ENCODE measurements at places on chromosomes 2 and 18.

- DNase-seq, result peak; percentile 81
These were observed at the start of gene ZNF236 for GRCh38 chr18:76822506-76823160. Gene ZNF236 (plus strand): TSS chr18:76822557. CDS start chr18:76822608, 51 bp downstream.

GRCh38 chr18:42798606-42799170, 316.8 kb downstream of the RIT2 start:
- DNase-seq, result no peak

GRCh38 chr2:85159589-85159988, 26.4 kb downstream of the TCF7L1 start:
- DNase-seq, result no peak

DNA sequence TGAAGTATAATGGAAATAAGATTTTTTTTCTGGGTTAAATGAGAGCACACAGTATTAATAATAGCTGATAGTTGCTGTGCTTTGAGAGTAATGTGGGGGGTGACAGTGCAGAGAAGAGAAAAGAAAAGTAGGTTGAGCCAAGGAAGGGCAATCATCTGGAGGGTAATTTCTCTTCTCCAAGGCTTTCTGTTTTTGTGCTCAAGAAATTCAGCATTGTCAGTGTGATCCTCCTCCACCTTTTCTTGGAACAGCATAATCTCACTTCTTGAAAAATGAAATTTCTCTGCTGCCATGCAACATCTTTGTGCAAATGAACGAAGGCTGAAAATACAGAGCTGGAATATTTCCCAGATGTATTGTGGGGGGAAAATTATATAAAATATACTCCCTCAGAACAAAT, 673.1 kb downstream of the LRRTM4 start:
- no peak for DNase-seq

- DNase-seq, result no peak
These were observed 68.4 kb upstream of the MSH2 start for GRCh38 chr2:47334356-47335136.

- no peak for DNase-seq
These were observed 1262.5 kb upstream of the CDH2 start for GRCh38 chr18:29439398-29439797.

DNA sequence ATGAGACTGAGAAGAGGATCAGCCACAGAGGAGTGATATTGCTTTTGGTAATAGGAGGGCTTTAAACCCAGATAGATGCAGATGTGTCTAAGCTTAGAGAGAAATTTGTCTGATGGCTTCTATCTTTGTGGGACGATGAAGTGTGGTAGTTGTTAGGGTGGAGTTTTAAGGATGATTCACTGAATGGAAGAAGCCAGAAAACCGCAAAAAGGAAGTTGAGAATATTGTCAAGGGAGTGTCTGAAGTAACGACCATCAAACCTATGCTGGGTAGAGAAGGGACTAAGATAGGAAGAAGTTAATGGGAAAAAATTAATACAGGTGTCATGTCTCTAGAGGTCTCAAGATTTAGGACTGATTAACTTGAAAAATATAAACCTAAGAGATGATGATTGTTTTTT, 195.6 kb upstream of the MC4R start:
- DNase-seq, result no peak

GRCh38 chr2:202822411-202822810, 49.2 kb downstream of the ICA1L start:
- no peak for DNase-seq

DNA sequence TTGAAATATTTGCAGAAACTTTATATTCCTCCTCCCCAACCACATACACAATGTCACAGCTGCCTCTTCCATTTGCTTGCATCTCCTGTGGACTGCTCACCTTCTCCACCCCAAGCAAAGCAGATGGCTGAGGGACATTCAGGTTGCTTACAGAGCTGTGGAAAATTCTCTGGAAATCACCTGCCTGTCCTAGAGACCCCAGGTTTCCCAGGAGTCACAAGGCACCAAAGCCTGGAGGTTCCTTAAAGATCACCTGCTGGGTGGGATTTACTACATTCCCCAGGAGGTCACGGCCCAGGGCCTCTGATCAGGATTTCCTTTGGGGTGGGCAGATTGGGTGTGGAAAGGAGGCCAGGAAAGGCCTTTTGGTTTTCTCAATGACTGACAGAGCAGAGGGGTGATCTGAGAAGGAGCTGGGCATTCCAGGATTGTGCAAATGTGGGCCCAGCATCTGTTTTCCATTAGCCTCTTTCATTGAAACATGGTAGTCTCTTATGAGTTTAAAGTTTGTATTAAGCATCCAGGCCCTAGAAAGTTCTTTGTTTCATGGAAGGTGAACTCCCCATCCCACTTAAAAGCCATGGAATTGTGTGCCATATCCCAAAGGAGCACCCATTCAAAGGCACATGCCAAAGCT, 410.7 kb upstream of the TNP1 start:
- DNase-seq, result no peak

DNA sequence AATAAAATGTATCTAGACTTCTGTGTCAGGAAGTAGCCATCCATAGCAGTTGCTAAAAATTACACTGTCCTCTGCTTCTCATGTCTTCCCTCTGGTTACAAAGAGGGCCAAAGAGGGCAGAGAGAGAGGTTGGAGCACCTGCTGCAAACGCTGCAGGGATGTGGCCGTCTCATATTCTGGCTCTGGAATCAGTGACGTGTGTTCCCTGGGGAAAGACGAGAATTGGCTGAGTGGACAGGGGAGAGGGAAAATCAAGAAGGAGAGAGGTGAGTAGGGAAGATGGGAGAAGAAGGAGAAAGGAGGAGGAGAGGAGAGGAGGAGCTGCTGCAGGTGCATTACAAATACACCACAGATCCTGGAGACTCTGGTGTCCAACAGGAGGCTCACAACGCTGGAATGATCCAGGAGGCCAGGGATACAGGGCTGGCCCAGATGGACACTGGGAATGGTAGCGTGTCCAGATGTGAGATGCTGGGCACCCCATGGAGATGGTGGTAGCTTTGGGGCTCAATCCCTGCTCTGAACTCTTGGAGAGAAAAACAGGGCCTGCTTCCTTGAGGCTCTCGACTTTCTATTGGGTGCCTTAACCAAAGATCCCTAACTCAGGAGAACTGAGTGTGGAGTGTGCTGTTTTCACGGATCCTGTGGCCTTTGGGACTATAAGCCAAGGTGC, 118.4 kb upstream of the PXDN start:
- DNase-seq, result no peak

DNA sequence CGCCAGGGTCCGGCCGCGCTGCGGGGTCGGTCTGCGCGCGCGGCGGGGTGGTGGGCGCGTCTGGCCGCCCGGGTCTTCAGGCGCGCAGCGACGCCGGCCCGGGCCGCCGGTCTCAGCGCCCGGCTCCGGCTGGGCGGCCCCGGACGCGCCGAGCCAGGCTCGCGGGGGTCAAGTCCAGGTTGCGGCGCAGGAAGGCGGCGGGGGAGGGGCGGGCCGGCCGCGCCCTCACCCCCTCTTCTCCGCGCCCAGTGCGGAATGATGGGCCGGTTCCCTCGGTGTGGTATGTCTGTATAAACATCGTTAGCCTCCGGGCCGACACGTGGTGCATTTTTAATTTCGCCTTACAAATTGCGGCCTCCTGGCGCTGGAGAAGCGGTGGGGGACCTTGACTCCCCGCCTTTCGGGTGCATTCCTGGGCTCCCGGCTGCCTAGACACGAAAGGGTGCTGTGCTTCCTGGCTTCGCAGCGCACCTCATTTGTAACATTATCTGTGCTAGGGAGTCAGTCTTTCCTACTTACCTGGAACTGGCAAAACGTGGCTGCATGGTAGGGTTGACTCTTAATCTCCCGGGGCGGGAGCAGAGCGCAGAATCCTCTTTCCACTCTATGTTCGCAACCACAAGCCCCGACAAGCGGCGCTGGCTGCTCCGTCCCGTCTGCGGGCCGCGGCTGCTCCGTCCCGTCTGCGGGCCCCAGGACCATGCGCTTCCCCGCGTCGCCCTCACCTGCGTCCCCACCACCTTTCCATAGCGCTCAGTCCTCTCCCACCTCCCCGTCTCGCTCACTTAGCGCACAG, 69.0 kb downstream of the CTAGE1 start:
- DNase-seq, result no peak

DNA sequence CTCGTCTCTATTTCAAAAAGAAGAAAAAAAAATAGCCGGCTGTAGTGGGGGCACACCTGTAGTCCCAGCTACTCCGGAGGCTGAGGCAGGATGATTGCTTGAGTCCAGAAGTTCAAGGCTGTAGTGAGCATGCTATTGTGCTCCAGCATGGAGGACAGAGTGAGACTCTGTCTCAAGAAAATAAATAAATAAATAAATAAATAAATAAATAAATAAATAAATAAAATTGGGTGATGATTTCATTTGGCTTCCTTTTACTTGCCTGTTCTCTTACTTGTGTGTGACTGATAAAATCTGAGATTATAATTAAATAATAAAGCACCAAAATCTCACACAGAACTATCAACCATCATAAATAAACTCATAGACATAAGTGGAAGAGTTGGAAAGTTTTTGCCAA, 657.8 kb downstream of the NRXN1 start:
- no peak for DNase-seq

DNA sequence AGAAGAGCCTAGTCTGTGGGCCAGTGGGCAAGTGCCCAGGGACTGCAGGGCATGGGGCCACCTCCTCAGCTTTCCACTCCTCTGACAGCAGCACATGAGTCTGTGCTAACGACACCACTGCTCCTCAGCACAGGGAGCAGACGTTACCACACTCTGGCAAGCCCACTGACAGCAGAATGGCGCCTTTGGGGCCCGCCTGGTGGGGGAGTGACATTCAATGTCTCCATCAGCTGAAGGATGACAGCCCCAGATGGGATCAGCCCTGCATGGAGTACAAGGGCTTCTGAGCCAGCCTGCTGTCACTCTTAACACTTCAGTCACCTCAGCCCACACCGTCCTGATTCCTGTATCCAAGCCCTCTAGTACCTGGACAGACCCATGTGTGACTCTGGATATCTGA, 149.4 kb upstream of the SMAD2 start:
- no peak for DNase-seq

- DNase-seq, result no peak
These were observed 35.5 kb upstream of the SLC35F5 start for GRCh38 chr2:113791697-113792590.

DNA sequence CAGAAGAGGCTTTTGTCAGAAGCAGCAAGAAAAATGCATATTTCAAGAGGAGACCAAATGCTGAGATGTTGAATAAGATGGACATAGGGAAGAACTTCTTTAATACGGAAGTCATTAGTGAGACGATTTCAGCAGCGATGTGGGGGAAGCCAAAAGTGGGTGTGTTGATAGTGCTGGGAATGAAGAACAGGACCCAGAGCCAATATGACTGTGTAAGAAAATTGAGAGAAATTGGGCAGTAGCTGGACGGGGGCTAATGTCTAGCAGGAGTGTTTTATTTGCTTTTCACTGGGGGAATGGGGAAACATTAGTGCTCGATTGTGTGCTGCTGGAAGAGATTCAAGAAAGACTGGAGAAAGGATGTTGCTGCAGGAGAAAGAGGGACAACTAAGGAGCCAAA, 788.7 kb upstream of the KLHL29 start:
- no peak for DNase-seq

DNA sequence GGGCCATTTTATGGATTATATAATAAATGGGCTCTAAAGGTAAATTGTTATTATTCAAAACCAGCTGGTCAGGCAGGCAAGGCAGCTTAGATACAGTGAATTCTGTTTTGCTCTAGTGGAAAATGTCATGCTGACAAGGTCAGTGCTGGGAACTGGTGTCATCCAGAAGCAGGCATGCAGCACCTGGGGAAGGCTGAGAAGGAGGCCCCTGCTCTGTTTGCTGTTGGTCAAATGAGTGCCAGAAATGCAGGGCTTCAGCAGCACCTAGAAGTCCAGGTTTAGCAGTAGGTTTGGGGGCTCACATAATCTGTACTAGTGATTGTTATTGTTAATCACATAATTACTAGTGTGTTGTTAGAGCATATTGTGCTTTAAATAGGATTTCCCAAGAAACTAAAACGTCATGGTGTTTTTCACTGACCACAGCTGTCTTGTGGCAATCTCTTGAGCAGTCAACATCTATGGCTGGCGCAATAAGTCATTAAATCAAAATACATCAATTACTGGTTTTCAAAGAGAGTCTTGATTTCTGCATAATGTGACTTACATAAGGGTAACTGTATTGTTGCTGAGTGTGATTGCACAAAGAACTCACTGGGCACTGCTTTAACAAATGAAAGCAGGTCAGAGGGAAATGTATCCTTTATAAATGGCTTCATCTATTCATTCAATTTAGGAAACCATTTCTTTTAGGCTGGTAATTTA, 99.1 kb downstream of the MYO3B start:
- DNase-seq, result no peak

GRCh38 chr18:71437511-71437910, 1106.6 kb downstream of the CBLN2 start:
- DNase-seq, result no peak

All from activated T-cell treated with anti-CD3 and anti-CD28 coated beads, Interleukin-2, amount 50 U/mL, for 48 hours (primary cell).